Aorta (tissue), 5 donors: ENCODE measurements at places on chromosomes 3 and 15.

GRCh38 chr3:120554812-120555606 is 41.1 kb upstream of the NDUFB4 start:
- DNase-seq: no peak

GRCh38 chr3:96012939-96013338 is 801.5 kb upstream of the EPHA6 start:
- no peak for DNase-seq

- no peak for DNase-seq
Measured at GRCh38 chr3:42051384-42052131, 39.6 kb upstream of the TRAK1 start.

DNA sequence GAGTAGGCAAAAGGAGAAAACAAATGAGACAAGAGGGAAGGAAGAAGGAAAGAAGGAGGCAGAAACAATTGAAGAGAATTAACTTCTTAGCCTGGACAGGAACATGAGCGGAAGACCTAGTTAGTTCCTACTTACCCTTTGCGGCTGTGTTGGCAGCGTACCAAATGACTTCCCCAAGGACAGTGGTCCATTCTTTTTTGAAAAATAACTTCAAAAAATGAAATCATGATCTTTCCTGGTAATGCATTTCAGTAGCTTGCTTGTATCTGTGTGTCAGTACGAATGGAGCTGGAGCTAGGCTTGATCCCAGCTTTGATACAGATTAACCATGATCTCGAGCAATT is 41.5 kb upstream of the CFAP161 start:
- peak; percentile 59 for DNase-seq

DNA sequence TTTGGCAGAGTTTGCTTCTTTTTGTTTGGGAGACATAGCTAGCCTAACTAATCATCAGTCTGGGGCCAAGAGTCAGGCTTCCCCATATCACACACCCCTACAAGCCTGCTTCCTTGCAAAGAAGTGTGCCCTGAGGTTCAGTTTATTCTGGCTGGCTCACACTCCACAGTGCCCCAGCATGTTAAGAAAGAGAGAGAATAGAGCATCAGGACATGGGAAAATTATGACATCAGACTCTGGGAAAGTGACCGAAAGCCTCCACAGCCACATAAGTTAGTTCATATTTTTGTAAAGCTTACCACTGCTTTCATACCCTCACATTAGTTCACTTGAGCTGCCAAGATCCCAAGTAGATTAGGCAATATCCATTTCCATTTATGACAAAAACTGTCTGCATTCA is 63.0 kb upstream of the CFAP161 start:
- DNase-seq: peak; percentile 52

DNA sequence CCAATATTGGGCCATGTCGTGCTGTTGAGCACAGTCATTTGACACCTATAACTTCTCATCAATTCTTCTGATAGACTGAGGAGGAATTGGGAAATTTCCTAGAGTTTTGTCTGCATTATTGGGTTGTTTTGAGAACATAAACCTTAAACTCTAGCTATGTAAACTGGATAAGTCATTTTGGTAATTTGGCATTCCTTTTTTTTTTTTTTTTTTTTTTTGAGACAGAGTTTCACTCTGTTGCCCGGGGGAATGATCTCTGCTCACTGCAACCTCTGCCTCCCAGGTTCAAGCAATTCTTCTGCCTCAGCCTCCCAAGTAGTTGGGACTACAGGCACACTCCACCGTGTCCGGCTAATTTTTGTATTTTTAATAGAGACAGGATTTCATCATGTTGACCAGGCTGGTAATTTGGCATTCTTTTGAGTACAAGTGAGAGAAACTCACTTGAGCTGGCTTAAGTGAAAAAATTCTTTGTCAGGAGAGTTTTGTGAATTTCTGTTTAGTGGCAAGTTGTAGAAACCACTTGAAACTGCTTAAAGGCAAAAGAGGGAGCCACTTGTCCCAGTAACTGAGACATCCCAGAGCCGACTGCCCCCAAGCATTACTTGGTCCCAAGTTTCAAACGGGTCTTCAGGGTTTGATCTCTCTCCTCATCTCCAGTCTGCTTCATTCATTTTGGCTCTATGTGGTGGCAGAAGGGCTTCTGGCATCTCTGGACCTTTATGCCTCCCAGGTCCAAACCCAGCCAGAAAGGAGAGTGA is 34.9 kb downstream of the FLNB start:
- no peak for DNase-seq

GRCh38 chr15:86060674-86061073 is 19.0 kb upstream of the AGBL1 start:
- no peak for DNase-seq

GRCh38 chr15:31271224-31271635 is 55.4 kb upstream of the KLF13 start:
- DNase-seq: no peak

GRCh38 chr15:63111481-63111880 is 10.2 kb upstream of the LACTB start:
- no peak for DNase-seq

GRCh38 chr15:38285456-38285855 is 32.8 kb downstream of the SPRED1 start:
- no peak for DNase-seq

DNA sequence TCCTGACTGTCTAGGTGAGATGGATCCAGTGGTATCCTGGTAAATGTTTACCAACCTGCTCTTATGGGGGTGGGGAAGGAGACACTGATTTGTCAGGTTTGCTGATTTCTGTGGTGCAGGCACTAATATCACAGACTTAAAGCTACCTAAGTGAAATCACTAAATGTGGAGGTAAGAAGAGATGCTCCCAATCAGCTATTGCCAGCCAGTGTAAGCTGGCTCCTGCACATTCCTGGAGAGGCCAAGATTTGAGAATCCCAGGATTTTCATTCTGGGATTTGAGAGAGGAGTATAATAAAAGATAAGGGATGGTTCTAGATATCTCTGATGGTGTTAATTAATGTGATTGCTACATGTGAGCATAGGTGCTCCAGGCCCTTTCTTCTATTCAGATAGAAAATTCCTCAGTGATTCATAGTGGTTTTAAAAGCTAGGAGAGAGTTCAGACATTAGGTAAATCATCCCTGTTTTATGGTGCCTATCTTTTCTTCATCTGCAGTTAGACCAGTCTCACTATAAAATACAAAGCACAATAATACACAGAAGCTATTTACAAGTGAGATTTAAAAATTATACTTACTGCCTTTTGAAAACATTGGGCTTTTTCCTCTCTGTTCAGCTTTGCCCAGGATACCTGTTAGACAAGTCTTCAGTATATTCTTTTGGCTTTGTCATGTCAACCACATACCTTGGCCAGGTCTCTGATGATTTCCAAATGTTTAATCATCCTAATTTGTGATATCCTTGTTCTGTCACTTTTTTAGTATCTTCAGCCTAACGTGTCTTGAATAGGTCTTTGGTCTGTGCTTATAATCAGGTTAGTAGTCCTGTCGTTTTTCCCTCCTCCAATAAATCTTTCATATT is 90.9 kb downstream of the MBNL1 start:
- no peak for DNase-seq

DNA sequence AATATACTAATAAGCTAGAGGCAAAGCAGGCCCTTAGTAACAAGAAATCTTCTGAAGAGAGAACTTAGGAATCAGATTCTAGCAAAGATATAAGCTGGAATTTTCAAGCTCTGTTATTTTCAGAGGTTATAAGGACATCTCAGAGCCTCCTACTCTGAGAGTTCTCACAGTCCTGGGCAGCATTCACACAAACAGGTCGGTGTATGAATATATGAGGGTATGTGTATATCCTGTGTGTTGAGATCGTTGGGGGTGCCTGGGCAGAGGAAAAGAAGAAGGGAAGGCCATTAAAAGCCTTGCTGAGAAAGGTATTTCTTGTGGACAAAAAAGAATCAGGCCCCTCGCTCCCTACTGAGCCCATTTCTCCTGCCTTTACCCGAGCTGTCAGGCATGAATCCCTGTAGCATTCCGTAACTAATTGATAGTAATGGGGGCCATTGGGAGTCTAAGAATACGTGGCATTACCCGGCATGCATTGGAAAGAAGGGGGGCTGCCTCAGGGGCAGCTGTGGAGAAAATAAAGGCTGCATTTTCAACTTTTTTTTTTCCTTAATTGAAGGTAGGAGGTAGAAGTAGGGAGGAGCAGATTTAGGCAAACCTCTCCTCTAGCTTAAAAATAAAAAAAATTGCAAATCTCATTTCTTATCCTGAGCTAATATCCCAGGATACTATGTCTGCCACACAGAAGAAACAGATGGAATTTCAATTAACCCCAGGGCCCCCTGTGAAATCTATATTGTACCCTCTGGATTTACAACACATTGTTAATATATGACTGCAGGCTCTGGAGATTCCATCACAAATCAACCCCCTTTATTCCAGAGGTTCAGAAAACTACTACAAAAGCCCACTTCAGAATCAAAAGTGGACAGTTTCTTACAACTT is 103.8 kb downstream of the GTPBP8 start:
- no peak for DNase-seq

- no peak for DNase-seq
Measured at GRCh38 chr15:60255390-60255789, 142.4 kb downstream of the ANXA2 start.

DNA sequence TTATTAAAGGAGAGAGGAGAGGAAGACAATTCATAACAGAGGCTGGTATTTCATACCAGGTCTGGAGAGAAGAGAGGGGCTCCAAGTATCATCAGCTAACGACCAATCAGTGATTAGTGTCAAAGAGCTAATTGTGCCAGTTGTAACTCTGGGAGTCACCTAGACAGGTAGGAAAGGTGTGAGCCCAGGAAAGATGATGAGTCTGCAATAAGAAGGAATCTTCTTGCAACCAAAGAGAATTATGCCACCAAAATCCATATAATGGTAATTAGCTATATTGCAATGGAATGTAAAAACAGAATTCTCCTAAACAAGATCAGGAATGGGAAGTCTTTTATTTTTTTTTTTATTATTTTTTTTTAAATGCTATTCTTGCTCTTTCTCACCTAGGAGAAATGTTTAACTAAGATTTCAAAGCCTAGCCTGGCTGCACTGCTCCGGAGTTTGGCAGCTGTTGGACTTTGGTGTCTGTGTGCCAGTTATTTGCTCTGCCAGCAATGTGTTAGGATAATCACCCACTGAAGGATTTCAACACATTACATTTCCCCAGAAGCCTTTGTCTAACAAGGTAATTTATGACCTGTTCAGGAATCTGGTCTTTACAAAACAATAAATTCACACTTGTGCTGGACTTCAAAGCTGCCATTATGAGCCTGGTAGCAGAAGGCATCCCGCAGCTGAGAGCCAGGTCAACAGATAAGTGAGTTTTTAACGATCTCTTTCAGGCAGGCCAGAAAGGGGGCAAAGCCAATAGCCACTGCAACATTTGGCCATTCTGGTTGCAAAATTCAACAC is 89.4 kb downstream of the FOXB1 start:
- DNase-seq: no peak

DNA sequence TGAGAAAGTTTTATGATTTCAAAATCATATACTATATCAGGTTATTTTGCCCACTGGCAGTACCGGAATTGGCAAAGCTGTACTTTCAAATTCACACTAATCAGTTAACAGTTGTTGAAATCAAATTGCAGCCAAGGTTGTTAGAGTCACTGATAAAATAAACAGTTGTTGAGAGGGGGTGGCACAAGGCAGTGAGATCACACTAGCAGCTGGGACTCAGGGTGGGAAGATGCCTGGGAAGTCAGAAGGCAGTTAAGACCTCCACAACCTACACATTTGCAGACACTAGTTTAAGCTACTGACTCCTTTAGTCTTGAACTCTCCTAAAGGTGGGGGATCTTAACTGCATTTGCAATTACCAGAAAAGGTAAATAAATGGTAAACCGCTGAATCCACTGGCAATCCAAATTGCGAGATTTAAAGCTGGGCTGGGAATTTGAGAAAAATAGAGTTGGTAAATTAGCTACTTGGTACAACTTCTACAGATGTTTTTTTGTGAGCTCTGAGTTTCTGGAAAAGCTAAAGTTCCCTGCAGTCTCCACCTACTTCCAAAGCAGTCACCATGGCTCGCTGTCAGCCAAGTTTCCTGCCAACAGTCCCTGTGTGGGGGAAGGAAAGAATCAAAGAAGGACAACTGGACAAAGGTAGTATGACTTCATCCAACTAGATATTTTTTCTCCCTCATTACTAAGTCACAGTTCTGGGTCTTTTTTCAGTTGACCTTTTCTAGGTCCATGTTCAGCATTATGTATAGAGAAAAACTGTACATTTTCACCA is 105.7 kb downstream of the ZNF385D start:
- peak; percentile 86 for DNase-seq

DNA sequence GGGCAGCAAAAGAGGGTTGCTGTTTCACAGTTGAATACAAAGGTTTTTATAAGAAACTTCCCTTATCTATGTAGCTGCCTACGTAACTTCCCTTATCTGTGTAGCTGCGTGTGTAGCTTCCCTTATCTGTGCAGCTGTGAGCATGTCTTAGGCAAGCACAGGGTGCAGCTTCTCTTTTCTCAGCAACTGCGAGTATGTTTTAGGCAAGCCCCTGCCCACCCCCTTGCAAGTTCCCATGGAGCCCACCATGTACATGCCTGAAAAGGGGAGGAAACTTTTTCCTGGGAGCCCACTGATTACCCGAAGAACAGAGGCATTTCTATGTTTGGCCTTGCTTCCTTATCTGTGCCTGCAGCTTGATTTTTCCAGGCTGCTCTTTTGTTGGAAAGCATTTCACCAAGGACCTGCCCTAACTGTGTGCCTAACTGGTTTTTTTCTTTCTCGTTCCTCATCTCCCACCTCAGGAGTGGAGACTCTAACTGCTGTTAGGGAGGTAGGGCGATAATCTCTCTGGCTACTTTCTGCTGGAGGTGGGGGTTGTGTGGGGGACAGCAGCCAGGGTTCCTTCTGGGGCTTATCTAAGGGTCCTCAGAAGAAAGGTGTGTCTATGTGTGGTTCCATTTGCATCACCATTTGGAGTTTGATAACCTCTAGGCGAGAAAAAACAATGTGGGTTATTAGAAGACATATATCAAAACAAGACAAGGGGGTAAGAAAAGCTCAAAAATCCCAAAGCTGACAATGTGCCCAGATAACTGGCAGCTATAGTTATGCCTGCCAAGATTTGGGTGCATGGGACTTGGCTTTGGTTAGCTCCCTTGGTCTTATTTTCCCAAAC is 26.0 kb downstream of the SORD start:
- no peak for DNase-seq

DNA sequence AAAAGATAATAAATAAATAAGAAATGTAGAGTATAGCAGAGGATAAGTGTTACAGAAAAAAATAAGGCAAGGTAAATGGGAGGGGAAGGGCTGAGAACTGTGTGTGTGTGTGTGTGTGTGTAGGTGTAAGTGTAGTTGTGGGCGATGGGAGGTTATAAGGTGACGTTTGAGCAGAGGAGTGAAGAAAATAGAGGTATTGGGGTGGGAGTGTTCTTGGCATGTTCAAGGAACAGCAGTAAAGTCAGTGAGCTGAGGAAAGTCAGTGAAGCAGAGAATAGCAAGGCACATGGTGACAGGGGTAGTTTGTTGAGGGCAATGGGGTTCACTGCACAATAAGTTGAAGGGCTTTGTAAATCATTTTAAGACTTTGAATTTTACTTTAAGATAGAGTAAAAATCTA is 30.9 kb upstream of the ZNF148 start:
- DNase-seq: no peak

GRCh38 chr15:96703794-96704550 is 373.5 kb downstream of the NR2F2 start:
- no peak for DNase-seq

GRCh38 chr3:196323691-196324090 is 5.7 kb upstream of the DYNLT2B start:
- DNase-seq: no peak
